ENCODE measurements at places on chromosomes 12 and 14. TPM values are rescaled to one million over a fixed set of nuclear protein-coding genes. Genes with fewer than 3 reads are reported as not detected.

GRCh38 chr12:52044292-52044983, 6.8 kb upstream of the NR4A1 start:
- peak; percentile 88 for DNase-seq

DNA sequence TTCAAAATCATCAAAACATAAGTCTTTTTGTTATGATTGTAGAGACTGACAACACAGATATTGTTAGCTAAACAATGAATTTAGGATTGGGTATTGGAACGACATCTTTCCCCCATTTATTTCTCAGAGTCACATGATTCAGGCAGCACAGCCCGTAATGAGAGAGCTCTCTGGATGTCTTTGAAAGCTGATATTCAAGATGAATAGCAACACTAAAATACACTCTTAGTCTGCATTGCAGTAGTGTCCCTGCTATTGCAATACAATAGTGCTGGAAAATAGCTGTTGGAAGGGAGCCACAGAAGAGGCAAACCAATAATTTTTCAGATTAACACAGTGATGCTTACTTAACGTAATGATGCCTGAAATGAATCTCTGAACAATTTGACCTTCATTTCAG, 9.9 kb downstream of the GTSF1 start:
- no peak for DNase-seq

DNA sequence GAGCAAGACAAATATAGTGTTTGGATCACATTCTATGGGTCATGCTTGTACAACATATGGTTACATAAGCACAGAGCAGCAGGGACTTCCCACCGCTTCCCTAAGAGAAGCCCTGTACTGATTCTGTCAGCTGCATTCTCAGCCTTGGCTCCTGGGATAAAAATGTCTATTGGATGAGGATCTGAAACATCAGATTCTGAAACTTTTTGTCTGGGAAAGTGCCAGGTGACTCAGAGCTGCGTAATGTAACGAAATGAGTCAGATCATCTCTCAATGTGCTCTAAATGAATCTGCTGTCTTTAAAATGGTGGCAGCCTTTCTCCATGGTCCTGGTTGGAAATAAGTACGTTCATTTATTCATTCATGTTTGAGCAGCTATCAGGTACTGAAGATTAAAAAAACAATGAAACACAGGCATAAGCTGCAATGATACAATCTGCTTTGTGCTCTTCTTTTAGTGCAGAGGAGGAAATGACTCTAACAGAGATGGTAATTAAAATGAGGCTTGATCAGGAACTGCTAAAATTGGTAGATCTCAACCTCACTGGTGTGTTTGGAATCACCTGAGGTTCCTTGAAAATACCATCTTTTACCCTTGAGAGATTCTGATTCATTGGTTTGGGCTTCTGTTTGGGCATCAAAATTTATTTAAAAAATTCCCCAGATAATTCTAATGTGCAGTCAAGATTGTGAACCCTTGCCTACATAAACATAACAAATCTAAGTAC, 99.1 kb upstream of the NAP1L1 start:
- DNase-seq: peak; percentile 88

DNA sequence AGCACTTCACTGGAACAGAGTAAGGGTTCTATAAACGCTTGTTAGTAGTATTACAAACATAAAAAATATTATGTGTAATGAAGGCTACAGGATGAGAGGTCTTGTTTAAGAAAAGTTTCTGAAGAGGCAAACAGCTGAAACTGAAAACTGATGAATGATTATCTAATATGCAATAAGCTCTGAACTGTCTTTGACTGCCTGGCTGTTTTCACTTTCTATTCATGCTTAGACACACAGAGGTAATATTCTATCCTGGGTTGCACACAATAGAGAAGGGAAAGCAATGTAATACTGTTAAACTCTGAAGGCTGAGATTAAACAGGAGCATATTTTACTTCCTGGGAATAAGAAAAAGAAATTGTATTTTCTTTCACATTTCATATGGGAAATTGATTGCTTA, 251.3 kb downstream of the ALX1 start:
- no peak for DNase-seq

DNA sequence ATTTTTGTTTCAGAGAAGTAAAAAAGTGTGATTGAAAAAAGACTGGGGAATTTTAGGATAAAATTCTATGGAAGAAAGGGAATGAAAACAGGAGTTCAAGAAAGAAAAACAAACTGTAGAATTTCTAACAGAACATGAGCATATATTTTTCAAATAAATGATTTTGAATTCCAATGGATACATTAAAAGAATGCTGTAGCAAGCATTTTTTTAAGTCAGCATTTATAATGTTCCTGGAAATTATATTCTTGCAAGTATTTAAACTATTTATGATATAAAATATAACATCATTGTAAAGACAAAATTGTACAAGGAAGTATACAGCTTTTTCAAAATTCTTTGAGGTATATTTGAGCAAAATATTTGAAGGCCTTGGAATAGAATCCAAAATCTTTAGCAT, 450.7 kb downstream of the AEBP2 start:
- DNase-seq: no peak

- no peak for DNase-seq
Observed at GRCh38 chr12:7155471-7156034, 25.4 kb downstream of the CLSTN3 start.

The KRT83 gene
- not detected for total RNA-seq

DNA sequence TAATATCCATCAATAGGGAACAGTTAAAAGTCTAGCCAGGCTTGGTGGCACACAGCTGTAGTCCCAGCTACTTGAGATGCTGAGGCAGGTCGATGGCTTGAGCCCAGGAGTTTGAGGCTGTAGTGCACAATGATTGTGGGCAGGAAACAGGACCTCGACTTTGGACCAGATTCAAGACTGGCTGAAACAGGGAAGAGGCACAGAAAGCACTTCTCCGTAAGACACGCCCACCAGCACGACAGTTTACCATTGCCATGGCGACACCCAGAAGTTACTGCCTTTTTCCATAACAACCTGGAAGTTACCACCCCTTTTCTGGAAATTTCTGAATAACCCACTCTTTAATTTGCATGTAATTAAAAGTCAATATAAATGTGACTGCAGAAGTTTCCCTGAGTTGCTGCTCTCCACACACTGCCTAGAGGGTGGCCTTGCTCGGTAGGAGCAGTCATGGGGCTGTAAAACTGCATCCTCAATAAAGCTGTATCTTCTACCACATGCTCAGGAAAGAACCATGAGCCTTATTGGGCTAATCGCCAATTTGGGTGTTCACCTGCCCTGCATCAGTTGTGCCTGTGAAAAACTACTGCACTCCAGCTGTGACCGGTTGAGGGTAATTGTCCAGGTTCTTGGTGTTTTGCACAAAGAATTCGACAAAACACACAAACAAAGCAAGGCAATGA, 4.6 kb upstream of the LRRC23 start:
- peak; percentile 65 for DNase-seq

DNA sequence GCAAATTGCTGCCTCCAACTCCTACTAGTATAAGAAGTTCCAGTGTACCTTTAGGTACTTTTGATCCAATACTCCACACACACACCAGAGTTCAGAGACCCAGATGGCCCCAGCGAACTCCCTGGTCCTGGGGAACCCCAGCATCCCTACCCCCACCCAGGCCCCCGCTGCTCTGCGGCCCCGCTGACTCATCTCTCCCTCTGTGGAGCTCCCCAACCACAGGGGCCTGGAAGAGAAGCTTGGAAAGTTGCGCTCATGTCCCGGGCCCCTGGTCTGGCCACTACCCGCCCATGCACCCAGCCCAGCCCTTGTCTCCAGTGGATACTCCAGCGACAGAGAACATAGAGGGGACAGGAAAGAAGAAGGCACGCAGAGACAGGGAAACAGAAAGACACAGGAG, 4.2 kb upstream of the SP7 start:
- DNase-seq: no peak

DNA sequence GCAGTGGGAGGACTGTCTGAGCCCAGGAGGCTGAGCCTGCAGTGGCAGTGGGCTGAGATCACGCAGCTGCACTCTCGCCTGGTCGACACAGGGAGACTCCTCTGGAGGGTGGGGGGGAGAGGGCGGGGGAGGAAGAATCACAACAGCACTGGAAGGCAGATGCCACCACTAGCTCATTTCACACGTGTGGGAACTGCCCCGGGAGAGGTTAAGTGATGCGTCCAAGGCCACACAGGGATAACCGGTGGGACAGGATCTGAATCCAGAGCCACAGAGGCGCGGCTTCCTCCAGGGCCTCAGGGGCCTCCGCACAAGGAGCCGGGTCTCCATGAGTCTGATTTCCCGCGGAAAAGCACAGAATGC, 20.8 kb downstream of the STX2 start:
- no peak for DNase-seq

DNA sequence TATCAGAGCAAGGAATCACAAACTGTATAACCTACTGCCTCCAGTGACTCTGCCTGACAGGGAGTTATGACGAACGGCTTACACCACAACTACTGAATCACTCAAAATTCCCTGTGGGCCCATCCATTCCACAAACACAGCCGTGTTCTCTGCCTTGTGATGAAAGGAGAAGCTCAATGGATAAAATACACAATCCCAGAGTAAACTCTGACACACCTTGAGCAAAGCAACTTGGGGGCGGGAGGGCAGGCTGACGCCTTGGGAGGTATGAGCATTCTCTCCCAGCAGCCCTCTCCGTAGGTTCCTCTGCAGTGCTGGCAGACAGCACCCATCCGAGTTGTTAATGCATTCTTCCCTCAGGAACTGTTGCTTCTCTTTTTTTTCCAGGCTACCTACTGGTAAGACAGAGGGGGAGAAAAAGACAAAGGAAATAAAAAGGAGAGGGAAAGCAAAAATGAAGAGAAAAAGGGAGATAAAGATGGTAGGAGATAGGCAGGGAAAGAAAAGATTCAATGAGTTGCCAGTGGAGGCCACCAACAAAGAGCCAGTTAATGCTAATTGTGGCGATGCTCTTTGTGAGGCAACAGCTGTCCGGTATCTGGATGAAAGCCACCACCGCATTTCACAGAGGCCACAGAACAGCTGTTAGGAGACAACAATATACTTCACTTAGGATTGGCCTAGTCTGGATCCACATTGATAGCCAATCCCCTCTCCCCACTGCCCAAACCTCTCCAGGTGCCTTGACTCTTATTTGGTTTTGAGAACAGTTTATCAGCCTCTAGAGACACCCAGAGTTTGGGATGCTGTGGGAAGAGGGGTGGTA, 4.7 kb upstream of the DIO2 start:
- DNase-seq: no peak

DNA sequence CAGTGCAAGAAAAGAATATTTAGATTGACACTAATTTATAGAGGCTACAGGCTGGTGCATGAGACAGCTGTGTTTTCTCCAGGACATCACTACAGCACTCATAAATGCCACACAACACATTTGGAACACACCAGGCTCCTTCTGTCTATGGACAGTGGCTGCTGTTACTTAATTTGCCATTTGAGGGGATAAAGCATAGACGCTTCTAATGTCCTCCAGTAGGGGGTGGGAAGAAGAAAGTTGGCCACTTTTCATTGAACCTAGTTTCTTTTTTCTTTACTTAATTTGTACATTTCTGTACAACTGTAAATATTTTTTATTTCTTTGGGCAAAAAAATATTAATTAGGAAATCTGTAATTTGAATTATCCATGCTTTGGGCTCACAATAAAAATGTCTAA, 12.4 kb upstream of the RTN1 start:
- DNase-seq: no peak

DNA sequence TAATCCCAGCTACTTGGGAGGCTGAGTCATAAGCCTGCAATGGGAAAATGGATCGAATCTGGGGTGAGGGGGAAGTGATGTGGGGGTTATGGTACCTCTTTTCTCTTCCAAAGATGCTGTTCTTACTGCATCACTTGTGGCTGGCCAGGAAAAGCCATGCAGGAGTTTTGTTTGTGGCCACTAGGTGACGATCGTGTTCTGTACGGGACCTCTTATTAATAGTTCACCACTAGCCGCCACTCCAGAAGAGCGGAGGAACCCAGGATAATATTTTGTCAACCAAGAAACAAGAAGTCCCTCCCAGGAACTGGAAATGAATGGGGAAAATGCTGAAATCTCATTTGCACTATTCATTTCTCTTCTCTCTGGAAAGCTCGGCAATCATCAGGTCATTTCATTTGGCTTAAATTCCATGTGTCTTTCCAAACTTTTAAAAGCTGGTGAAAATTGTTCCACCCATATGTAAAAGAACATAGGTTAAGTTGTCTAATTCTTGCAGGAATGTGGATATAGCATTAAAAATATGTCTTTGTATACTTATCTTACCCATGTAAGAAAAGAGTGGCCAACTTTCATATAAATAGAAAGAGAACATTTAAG, 8.9 kb downstream of the GPR65 start:
- DNase-seq: peak; percentile 74
